Activated CD8-positive, alpha-beta memory T cell treated with anti-CD3 and anti-CD28 coated beads for 1 hour (primary cell): ENCODE measurements at places on chromosomes 7 and 10.

GRCh38 chr10:896982-897381 is 34.5 kb downstream of the LARP4B start:
- DNase-seq, result no peak

GRCh38 chr10:110845756-110846620 is 25.7 kb upstream of the PDCD4 start:
- no peak for DNase-seq

- DNase-seq, result no peak
Measured at GRCh38 chr7:118151671-118152070, 32.3 kb upstream of the LSM8 start.

DNA sequence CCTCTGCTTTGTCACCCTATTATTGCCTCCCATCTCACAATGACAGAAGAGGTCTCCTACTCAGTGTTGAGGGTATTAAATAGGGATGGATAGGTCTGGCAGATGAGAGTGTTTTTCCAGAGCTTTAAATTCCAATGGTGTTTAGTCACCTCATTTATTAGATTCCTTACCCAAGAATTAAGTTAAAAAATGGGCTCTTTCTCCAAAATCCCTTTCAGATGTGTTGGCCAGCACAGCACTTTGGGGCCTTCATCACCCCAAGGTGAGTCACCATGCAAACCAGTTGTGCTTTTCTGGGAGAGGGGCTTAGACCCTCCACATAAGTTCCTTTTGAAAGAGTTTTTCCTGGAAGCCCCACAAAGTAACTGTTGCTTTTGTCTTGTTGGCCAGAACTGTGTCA is 78.4 kb downstream of the CYP26A1 start:
- DNase-seq, result no peak

- no peak for DNase-seq
Measured at GRCh38 chr10:114684822-114685209, 26.7 kb upstream of the ABLIM1 start.

DNA sequence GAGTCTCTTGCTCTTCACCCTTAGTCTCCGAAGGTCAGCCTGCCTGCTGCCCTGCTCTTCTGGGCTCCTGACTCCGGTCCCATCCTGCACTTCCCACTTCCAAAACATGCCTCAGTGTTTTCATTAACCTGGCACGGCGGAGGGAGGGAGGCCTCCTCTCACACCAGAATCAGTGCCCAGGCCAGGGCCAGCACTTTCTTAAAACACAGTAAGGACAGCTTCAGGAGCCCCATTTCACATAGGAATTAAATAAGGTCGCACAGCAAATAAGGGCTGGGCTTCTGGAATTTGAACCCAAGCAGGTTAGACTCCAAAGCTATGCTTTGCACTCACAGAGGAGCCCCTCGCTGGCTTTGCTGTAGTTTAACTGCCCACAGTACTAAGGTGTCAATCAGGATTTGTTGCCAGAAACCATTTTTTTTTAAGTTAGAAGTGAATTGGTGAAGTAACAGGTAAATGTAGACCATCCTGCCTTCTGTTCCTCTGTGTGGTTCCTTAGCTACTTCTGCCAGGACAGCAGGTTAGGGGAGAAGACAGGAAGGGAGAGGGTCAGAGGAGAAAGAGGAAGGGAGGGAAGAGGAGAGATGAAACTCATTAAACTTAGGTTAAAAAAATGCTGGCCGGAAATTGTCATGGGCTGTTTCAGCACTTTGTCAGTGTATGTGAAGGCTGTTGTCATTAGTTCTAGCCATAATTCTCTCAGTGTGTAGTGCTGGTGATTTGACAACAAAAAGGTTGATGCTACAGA is 1.1 kb downstream of the RASSF4 start:
- no peak for DNase-seq

DNA sequence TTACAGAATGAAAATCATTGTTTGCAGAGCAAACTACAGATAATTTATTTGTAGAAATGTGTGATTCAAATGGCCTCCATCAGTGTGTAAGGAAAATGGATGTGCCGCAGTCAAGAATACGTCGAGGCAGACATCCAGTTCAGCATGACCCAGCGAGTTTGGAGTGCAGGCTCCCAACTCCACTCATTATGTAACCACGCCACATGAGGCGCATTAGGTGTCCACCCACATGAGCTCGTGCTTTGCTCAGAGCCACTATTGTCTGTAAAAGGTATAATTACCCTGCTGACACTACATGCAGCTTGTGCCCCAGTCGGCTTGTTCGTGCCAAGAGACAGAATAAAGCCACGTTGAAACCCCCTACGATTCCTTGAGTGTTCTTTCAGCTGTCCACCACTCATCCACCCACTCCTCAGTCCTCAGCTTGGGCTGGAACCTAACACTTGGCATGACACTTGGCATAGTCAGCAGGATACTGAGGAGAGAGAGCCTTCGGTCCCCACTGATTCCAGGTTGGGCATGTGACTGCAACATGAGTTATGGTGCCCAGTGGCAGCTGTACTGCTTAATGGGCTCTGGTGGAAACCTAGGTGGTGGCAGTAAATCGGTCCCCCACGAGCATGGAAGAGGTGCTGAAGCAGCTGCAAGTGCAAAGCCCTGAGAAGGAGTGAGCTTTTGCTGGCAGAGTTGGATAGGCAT is 102.7 kb downstream of the BICC1 start:
- DNase-seq, result no peak

GRCh38 chr10:61897671-61898434 is 3.6 kb upstream of the ARID5B start:
- no peak for DNase-seq
